Inflammatory macrophage treated with lipopolysaccharide for 1 hour (primary cell): ENCODE measurements at places on chromosomes 12 and 14.

- DNase-seq, result no peak
Observed at GRCh38 chr14:20278414-20278813, 27.3 kb downstream of the TTC5 start.

DNA sequence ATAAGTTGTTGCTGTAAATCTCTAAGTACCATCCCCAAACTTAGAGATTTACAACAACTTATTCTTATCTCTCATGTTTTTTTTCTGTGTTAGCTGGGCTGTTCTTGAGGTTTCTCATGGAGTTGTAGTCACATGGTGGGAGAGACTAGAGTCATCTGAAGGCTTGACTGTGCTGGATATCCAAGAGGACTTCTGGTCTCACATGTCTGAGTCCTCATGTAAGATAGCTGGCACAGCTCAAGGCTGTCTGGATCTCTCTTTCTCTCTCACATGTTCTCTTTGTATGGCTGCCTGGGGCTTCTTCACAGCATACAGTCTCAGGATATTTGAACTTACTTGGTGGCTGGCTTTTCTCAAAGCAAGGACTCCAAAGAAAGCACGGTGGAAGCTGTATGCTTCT lies 63.8 kb downstream of the DACT1 start:
- no peak for DNase-seq

- DNase-seq, result peak; percentile 88
Observed at GRCh38 chr12:25377469-25378177, 126.9 kb upstream of the KRAS start.

GRCh38 chr14:30214014-30214413 lies 286.4 kb upstream of the PRKD1 start:
- DNase-seq, result no peak

GRCh38 chr12:63362791-63363190 lies 211.8 kb upstream of the AVPR1A start:
- no peak for DNase-seq

GRCh38 chr12:79016181-79016580 lies 151.6 kb downstream of the SYT1 start:
- DNase-seq, result no peak

GRCh38 chr14:38238878-38239277 lies 17.0 kb downstream of the CLEC14A start:
- no peak for DNase-seq

DNA sequence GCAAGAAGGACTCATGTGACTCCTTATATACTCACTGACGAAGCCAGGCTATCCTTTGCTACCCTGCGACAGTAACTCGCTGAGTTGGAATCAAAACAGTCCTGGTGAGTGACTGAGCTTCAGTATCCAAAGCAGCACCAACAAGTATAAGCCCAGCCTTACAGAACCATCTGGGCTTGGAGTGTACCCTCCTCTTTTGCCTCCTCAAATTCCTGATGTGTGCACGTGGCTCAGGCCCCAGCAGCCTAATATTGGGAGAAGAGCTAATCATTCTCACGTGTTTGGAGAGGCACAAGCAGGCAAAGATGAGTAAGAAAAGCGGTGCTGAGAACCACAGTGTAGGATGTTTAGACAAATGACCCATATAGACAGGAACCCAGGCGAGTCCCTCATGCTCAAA lies 34.4 kb downstream of the PPTC7 start:
- no peak for DNase-seq

DNA sequence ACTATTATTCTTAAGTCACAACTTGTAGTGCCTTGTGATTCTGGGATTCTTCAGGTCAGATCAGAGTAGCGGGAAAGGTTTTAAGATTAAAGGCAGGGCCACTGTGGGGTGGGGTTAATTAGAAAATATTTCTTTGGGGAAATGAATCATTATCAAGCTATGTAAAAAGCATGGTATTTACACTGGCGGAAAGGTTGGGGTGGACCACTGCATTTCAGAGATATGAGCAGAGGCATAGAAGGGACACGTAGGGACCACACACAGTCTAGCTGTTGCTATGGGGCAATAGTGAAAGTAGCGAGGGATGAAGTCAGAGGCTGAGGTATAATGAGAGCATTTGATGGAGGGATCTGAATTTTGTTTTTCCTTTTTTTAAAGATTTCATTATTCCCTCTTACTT lies 31.7 kb upstream of the KCNH3 start:
- DNase-seq, result no peak

DNA sequence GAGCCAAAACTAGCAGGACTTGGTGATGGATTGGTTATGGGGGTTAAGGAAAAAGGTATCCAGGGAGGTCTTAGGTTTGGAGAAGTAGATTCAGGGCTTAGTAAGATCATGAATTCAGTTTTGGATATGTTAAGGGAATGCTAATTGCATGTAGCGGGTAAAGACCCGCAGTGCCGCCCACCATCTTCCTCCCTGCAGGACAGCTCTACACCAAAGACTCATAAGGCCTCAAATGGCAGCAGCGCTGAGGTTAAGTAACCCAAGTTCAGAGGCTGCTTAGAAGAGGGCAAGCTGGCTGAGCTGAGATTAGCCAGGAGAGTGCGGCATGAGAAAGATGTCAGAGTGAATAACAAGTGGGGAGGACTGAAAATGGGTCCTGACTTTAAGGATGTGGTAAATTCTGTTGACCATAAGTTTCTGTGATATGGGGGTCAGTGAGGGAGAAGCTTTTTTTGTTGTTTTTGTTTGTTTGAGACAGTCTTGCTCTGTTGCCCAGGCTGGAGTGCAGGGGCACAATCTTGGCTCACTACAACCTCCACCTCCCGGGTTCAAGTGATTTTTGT lies 26.2 kb downstream of the RAD9B start:
- no peak for DNase-seq

DNA sequence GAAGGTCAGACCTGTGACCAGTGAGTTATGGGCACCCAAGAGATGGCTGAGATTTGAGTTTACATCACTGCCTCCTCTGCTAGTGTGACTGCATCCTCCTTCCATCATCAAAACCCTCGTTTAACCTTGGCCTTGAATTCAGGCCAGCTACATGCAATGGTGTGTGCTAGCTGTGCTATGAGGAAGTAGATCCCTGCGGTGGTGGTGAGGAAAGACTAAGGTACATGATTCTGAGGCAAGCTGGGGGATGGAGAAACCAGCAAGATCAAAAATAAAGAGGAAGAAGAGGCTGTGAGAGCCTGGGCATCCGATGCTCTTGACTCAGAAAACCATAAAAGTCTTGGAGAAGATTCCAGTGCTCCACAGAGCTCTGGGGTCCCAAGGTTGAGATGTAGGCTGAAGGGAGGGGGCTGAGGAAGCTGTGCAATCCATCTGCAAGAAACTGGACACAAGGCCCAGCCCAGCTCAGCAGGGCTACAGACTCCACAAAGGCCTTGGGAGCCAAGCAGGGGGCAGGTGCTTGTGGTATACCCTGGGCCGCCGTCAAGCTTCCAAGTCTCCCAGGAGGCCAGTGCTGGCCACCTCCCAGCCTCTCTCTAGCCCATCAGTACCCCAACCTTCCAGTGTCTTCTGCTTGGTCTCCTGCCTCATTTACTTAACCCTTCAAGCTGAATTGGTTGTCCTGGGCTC lies 774.8 kb downstream of the VRK1 start:
- DNase-seq, result no peak

GRCh38 chr14:23101986-23102625 lies 2.7 kb downstream of the CIROP start:
- DNase-seq, result no peak

GRCh38 chr12:94560431-94561221 lies 89.7 kb downstream of the TMCC3 start:
- no peak for DNase-seq

- peak; percentile 2 for DNase-seq
Observed at GRCh38 chr12:3168223-3169221, 91.3 kb downstream of the TSPAN9 start.

DNA sequence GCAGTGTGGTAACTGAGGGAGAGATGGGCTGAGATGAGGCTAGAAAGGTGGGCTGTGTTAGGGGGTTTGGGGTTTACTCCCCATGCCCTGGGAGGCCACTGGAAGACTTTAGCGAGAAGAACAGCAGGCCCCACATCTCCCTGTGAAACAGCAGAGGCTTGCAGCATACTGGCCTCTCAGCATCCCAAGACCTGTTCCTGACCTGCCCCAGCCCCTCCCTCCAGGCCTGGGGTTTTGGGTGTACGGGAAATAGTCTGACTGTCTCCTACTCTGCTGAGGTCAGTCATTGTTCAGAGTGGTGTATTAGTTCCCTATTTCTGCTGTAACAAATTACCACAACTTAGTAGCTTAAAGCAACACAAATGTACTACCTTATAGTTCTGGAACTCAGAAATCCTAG lies 103.5 kb upstream of the HIF1A start:
- DNase-seq, result peak; percentile 66

GRCh38 chr12:7608184-7608911 lies 57.4 kb downstream of the APOBEC1 start:
- DNase-seq, result no peak

DNA sequence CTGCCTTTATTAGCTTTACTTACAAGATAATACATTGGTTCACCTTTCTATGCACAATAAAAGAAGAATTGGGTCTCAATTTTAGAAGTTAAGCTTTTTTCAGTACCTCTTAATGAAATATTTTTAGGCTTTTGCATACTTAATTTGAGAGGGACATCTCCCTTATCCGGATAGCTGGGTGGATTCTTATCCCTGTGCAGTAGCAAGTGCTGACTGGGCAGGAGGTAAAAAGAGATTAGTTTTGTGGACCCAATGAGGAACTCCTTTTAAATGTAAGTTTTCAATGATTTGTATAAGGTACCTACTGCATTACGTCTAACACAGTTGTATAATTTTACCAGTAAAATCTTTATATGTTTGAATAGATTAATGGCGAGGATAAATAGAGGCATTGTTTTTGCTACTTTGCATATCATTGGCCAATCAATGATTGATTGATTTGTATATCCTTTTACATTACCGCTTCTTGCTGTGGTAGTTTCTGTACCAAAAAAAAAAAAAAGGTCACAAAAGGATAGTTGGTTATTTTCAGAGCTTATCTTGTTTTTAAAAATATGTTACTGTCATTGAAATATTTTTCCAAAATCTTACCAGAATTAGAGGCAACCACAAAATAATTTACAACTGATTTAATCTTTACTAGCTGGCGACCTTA lies 2.2 kb downstream of the CPSF6 start:
- DNase-seq, result no peak
